Small intestine (tissue), 16 donors: ENCODE measurements at places on chromosomes 5 and 9.

DNA sequence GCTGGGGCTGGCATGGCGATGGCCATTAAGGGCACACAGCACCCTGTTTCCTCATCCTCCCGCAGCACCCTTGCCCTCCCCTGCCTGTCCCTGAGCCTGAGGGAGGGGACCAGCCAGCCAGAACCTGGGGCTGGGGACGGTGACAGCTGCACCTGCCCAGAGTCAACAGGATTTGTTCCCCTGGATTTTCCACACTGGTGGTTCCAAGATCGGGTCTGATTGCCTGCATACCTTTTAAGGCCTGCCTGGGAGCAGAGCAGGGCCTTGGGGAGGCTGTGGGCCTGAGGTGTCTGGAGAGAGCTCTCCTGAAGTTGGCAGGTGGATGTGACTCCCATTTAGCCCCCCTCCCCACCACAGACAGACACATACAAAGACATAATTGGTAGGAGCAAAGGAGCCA is 61.0 kb upstream of the C5orf58 start:
- DNase-seq: no peak

- DNase-seq: peak; percentile 57
Observed at GRCh38 chr9:128102861-128103588, 24.5 kb downstream of the PTGES2 start.

- DNase-seq: no peak
Observed at GRCh38 chr5:17352223-17352622, 134.8 kb downstream of the BASP1 start.

DNA sequence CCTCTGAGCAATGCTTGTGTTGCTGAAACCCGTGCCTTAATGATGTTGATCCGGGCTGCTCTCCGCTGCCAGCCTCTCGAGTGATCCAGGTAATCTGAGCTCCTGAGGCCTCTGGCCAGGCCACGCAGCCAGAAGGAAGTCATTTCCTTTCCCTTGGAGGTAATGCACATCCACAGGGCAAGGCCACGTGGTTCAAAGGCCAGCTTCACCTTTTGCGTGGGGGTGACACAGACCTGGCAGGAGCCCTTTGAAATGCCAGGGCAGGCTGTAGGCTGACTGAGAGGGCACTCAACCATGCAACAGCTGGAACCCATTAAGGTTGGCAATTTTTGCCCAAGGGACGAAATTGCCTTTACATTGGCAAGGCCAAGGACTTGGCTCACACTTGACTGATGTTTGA is 80.4 kb downstream of the LIX1 start:
- DNase-seq: no peak

GRCh38 chr5:116531635-116532034 is 43.0 kb downstream of the SEMA6A start:
- DNase-seq: no peak

- DNase-seq: no peak
Observed at GRCh38 chr5:136703706-136704105, 338.4 kb upstream of the TRPC7 start.

DNA sequence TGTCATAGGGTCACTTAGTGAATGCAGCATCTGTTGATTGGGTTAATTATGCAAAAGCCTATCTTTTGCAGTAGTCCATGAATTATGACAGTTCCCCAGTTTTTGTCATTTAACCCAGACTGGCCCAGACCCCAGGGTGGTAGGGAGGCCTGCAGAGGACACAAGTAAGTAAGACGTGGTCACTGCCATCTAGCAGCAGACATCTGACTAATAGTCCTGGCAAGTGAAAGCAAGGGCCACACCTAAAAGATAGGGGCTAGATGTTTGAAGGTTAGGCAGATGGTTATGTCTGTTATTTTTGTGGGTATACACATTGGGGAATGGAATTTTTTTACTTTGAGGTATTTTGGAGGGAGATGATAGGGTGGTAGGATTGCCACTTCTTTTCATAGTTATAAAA is 48.0 kb downstream of the RAB14 start:
- DNase-seq: no peak

DNA sequence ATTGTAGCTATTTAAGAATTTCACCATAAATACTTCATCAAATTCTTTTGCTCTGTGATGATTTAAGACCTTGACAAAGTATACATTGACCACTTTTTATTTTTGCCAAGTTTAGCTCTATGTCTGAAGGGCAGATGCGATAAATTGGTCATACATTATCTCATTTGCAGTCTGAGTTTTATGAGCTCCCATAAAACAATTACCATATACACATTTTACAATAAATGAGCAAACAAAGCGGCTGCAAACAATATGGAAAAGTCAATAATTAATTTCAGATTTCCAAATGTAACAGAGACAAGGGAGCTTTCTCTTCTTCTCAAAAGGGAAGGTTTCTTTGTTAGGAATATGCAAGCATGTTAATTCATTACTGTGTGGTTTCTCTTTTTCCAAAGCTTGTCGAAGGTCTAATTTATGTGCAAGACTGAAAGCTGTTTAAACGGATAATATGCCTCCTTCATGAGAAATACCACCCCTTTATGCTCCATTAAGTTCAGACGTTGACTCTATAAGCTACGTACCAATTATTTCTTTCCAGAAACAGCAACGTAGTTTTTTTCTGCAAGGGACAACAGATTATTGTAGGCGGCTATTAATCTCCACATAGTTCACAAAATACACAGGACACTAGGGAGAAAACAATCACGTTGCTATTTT is 7.0 kb upstream of the IZUMO3 start:
- no peak for DNase-seq

DNA sequence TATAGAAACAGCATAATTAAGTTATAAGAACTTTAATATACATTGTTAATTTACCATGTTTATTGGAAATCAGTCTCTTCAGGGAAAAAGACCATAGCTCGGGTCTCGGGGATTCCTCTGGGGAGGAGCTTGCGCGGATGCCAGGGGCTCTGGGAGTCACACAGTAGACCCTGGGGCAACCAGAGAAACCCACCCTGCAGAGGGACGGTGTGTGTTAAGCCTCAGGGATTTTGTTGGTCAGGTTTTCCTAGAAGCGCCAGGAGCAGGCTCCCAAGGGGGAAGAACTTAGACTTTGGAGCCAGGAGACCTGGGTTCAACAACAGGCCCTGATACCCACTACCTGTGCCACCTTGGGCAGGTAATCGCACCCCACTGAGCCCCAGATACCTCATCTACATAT is 297.9 kb downstream of the MED10 start:
- DNase-seq: no peak

GRCh38 chr5:110727025-110727314 is 499 bp upstream of the TMEM232 start:
- DNase-seq: peak; percentile 22

GRCh38 chr9:5425006-5425628 is 12.6 kb downstream of the PLGRKT start:
- peak; percentile 42 for DNase-seq

GRCh38 chr9:35891646-35892045 is 14.4 kb upstream of the HRCT1 start:
- DNase-seq: no peak

DNA sequence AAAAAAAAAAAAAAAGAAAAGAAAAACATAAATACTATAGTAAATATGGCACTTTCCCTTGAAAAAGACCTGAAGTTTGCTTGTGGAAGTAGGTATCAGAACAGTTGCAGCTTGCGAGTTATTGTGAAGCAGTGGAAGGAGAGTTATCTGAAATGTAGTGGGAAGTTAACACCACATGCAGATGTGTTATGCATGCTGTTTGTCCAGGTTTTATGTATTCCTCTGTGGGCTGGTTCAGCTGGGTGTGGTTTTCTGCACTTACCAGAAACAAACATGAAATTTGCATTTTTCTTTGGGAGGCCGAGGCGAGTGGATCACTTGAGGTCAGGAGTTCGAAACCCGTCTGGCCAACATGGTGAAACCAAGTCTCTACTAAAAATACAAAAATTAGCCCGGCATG is 42.1 kb upstream of the CTNNA1 start:
- DNase-seq: no peak

- DNase-seq: peak; percentile 60
Observed at GRCh38 chr5:112630246-112631009, 107.3 kb upstream of the APC start.

DNA sequence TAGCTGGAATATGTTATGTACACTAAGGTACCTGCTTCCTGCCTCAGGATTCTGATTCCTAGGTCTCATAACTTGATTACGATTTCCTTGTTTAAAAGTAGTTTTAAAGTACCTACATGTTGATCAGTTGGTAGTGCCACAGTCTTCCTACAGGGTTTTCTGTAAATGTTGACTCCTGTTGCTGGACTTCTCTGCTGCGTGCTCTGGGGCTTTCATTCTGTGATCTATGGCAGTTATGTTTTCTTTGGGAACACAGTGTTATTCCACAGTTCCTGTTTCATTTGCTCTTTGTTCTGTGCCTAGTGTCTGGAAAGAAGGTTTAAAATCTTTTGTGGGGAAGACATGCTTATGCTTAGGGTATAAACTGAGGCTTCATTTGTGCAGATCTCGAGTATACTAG is 343.5 kb downstream of the PLK2 start:
- DNase-seq: no peak

- peak; percentile 41 for DNase-seq
Observed at GRCh38 chr9:76818271-76818670, 54.0 kb downstream of the PCA3 start.

DNA sequence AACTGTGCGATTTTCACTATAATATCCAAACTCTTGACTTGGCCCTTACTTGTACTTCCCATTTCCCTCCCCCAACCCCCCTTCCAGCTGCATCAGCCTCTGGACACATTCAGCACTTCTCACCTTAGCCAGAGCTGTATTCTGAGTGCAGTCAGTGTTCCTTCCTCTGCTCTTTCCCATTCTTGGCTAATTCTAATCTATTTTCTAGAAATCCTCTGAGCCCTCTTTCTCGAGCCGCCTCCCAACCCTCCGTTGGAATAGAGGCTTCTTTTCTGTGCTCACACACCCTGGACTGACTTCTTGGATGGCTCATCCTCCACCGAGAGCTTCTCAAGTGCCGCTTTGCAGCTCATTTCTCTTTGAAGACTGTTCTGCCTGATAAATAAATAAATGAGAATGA is 188.8 kb downstream of the NTRK2 start:
- DNase-seq: no peak

DNA sequence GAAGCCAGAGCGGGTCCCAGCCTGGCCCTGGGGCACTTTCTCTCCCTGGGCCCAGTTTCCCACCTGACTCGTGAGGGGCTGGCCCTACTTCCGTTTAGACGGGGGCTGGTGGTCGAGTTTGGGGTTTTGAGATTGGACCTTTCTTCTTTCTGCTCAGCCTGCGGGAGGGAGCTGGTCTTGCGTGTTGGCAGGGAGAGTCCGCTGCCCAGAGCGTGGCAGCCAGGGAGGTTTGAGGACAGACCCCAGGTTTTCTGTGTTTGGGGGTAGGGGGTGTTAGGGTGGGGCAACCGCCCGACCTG is 6.0 kb upstream of the PITX1 start:
- no peak for DNase-seq

- no peak for DNase-seq
Observed at GRCh38 chr9:16505199-16505598, 365.3 kb downstream of the BNC2 start.
